A172 (cell line): ENCODE measurements at places on chromosomes 12 and 14.
A peak's percentile ranks its signal among the peaks of the same experiment; 100 is the strongest.

GRCh38 chr14:99261912-99262787 lies 9.8 kb downstream of the BCL11B start:
- DNase-seq, result no peak

GRCh38 chr12:113658006-113658655 lies 186.5 kb upstream of the LHX5 start:
- DNase-seq, result no peak

DNA sequence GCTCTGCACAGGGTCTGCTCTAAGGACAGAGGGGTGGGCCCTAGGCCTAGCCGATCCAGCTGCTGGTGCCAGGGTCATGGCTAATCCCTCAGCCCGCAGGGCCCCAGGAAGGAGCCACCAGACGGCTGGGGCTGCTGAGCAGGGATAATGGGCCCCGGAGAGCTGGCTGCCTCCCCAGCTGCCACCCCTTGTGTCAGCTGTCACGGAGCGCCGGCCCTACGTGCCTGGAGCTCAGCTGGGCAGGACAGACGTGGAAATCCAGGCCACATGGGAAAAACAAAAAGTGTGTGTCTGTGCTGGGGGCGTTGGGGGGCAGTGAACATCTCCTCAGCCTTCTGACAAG lies 36.2 kb downstream of the CHGA start:
- DNase-seq, result no peak

DNA sequence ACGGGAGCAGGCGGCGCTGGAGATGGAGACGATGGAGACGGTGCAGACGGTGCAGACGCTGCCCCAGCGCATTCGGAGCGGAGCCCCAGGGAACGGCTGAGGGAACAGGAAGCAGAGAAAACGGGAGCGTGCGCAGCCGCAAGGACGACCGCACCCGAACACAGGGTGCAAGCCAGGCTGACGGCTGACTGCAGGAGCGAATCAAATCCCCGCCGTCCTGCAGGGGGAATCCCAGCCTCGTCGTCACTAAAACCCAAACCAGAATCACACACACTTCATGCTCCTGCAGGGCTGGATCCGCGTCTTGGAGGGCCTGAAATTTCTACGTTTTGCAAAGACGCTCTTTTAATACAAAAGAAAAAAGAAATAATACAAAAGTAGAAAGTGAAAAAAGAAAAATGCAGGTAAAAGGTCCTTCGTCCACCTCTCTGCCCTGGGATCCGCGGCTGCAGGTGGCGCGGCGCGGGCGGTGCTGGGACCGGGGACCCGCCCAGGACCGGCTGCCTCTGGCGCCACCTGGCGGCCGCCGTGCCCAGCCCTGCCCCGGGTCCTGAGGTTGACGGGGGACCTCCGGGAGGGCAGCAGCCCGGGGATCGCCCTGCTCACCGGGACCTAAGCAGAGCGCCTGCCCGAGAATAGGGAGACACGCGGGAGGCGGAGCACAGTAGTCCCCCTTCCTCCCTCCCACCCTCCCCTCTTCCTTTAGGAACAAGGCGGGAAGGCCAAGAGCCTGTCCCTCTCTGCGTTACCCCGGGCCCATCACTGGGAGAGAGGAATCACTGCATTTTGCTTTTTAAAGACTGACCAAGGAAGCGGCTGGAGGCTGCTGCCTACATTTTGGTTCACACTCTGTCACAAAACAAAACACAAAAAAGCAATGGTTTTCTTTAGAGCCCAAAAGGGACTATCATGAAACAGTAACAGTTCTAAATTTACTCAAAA lies 20.1 kb downstream of the STX2 start:
- no peak for DNase-seq

- DNase-seq, result peak; percentile 93
Measured at GRCh38 chr14:76904740-76905569, 78.7 kb downstream of the LRRC74A start.

- DNase-seq, result no peak
Measured at GRCh38 chr12:76002598-76003354, 28.8 kb downstream of the PHLDA1 start.

GRCh38 chr14:70680748-70681147 lies 39.0 kb downstream of the TTC9 start:
- no peak for DNase-seq

- DNase-seq, result no peak
Measured at GRCh38 chr14:21703357-21704326, 30.0 kb upstream of the OR4E1 start.

- DNase-seq, result no peak
Measured at GRCh38 chr14:51400139-51400538, 160.1 kb downstream of the TMX1 start.

DNA sequence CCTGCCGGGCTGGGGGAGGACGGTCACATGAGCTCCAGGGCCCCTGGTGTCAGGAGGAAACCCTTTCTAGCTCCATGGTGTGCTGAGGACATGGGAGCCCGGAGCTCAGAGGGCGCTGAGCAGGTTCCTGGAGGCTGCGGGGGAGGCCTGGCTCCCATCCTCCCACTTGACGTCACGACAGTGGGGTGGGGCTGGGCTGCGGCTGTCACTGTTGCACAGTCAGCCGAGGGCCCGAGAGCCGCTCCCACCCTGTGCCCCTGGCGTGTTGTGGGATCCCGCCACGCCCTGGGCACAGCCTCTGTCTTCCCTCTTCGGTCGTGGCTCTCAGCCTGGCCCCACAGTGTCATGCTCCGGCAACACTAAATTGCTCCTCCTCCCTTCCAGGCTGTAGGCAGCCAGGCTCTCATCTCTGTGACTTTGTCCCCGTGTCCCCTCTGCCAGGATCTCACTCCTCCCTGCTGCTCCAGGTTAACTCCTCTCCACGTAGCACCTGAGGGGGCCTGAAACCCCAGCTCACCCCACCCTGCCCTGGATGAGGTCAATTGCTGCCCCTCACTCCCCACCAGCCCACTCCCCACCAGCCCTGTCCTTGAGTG lies 33.0 kb downstream of the BEGAIN start:
- DNase-seq, result no peak

GRCh38 chr14:63766611-63767010 lies 38.7 kb upstream of the SGPP1 start:
- no peak for DNase-seq

DNA sequence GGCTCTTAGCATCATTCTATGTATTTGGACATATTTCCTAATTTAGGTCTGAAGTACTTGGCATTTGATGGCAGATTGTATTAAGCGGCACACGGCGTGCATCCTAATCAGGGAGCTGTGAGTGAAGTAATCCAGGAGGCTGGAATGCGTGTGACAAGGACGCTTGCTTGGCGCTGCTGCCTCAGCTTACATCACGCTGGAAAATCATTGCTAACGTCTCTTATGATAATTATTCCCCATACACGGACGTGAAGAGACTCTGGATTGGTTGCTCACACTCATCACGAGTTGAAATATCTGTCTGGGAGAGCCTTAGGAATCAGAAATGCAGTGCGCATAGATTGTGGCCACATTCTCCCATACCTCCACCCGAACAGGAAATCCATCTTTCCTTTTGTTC lies 85.3 kb downstream of the FBXW8 start:
- no peak for DNase-seq

DNA sequence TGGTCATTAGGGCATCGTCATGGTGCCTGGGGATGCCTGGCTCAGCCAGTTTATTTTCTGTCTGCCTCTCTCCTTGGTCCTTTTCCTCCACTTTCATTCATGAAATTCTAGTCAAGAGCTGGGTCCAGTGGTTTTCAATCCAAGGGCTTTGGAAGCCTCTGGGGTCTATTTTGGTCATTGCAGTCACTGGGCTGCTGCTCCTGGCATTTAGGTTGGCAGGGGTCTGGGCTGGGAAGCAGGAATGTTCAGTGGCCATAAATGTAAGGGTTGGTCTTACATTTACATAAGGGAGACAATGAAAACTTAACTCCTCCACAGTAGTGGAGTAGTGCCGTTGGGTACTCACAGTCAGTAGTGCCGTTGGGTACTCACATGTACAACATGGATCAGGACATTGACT lies 48.1 kb downstream of the PTPN11 start:
- DNase-seq, result no peak

GRCh38 chr12:9856894-9857293 lies 12.3 kb downstream of the CLEC2B start:
- no peak for DNase-seq

GRCh38 chr12:26359576-26359975 lies 164.2 kb downstream of the SSPN start:
- DNase-seq, result no peak

GRCh38 chr12:104358353-104359003 lies 54.9 kb downstream of the EID3 start:
- DNase-seq, result peak; percentile 41

DNA sequence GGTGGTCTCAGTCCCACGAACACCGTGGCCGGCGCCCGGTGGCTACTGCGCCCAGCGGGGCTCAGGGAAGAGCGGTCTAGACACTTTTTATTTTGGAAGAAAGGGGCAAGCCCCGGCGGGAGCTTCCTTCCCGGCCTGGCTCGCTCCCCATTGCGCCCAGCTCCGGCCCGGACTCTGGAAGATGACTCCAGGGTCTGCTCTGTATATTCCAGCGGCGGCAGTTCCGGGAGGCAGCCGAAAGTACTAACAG lies 225.1 kb upstream of the CRY1 start:
- no peak for DNase-seq

- DNase-seq, result peak; percentile 8
Measured at GRCh38 chr12:22333186-22333712, 1.3 kb downstream of the ST8SIA1 start.

GRCh38 chr12:59597385-59597781 lies 1.6 kb downstream of the SLC16A7 start:
- DNase-seq, result peak; percentile 71

DNA sequence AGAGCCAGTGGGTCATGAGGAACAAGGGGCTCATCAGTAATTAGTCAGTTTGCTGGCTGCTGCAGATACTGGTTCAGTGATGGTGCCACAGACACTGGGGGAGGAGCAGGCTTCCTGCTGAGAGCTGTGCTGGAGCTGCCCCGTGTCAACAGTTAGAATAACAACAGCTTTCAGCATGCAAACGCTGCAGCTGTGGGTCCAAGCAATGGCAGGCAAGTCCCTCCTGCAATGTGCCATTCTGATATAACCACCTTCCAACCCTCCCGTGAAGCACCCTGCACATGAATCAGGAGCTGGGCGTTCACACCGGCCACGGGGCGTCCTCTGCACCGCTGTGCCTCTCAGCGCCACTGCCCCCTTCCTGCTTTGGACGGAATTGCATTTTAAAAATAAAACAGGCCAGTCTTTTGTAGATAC lies 258.4 kb upstream of the SFSWAP start:
- DNase-seq, result no peak

GRCh38 chr12:22271023-22271422 lies 63.5 kb downstream of the ST8SIA1 start:
- peak; percentile 79 for DNase-seq

- DNase-seq, result no peak
Measured at GRCh38 chr14:20372796-20373195, 29.4 kb downstream of the PARP2 start.

- DNase-seq, result no peak
Measured at GRCh38 chr14:88420187-88420586, 34.7 kb downstream of the SPATA7 start.

DNA sequence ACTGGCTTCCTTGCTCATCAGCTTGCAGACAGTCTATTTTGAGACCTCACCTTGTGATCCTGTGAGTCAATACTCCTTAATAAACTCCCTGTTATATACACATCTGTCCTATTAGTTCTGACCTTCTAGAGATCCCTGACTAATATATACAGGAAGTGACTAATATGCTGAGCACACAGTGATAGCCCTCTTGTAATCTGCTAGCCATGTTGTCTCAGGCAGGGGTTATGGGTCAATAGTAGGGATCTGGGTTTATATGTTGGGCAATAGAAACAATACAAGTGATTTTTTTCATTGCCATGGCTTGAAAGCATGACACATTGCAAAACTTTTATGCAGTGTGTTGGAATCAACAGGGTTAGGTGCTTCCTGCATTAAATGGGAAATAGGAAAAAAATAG lies 562.2 kb downstream of the GALC start:
- DNase-seq, result peak; percentile 36

DNA sequence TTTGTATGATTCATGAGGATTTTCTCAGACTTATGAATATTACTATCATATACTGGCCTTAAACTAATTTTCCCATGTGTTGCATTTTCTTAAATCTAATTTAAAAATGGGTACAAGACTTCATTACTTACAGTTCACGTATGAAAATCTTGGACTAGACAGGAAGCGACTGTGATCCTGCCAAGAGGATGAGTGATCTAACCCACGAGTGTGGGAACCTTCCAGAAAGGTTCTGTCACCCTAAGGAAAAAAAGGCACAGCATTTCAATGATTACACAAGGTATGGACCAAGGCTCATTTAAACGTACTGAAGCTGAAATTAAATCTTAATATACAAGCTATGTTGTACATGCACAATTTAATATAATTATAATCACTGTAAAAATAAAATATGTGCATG lies 293.5 kb upstream of the DIO2 start:
- no peak for DNase-seq

DNA sequence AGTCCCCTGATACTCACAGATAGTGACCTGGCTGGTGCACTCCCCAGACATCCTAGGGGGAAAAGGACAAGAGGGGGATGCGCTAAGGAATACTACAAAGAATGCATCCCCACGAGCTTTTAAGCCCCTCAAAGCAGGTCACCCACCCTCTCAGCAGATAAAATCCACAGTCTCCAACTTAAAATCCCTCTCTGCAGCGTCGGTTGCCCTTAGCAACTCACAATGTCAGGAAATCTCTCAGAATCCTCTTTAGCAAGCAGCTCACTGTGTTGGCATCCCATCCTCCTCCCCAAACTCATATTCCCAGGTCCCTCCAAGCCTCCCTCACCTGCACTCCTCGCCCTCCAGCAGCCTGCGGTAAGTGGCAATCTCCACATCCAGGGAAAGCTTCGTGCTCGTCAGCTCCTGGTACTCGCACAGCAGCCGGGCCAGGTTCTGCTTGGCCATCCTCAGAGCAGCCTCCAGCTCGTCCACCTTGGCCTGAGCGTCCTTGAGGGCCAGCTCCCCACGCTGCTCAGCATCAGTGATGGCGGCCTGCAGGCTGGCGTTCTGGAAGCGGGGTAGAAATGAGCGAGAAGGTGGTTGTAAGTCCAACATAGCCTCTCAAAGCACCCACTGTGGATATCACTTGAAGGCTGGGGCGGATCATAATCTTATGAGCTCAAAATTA lies 5.5 kb upstream of the KRT79 start:
- no peak for DNase-seq

- peak; percentile 2 for DNase-seq
Measured at GRCh38 chr12:84955298-84955697, 42.7 kb upstream of the SLC6A15 start.

GRCh38 chr12:102535306-102535705 lies 54.9 kb upstream of the IGF1 start:
- DNase-seq, result no peak

DNA sequence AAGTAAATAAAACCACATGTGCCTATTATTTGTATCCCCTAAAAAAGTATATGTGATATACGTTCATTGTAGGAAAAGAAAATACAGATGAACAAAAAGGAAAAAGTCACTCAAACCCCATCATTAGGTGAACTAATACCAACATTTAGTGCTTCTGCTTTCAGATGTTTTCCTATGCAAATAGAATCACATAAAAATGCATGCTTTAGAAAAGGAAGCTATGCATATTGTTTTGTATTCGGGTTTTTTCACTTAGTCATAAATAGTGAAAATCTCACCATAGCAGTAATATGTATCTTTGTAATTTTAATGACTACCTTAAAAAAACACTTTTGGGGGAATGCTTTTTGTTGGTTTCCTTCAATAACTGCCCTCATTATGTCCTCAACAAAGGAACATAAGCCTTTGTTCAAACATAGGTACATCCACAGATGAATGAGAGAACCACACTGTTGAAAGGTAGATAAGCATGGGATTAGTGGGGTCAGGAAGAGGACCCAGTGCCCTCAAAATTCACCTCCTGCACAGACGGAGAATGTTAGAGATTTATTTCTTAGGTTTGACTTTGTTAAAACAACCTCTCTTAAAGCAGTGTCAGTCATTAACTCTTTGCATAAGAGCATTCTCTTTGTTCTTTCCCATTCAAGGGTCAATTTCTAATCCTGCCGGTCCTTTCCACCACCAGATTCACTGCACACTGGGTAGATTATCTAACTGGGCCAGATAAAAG lies 6.5 kb downstream of the AMDHD1 start:
- DNase-seq, result no peak
